ENCODE measurements at places on chromosomes 5 and 9.

DNA sequence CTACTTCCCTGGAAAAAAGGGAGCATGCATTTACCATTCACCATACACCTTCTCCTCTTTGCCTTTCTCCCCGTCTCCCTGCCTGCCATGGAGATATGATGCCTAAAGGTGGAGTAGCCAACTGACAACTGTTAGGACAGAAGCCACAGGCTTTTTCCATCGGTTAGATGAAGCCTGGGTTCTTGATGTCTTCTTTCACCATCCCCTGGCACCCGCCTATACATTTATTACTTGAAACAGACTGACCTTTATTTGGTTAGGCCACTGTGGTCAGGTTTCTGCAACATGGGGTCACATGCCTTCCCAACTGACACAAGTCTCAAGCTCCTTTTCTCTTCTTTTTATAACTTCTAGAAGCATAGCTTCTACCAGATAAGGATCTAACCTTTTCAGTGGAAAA lies 7.1 kb downstream of the LCP2 start:
- DNase-seq: no peak

DNA sequence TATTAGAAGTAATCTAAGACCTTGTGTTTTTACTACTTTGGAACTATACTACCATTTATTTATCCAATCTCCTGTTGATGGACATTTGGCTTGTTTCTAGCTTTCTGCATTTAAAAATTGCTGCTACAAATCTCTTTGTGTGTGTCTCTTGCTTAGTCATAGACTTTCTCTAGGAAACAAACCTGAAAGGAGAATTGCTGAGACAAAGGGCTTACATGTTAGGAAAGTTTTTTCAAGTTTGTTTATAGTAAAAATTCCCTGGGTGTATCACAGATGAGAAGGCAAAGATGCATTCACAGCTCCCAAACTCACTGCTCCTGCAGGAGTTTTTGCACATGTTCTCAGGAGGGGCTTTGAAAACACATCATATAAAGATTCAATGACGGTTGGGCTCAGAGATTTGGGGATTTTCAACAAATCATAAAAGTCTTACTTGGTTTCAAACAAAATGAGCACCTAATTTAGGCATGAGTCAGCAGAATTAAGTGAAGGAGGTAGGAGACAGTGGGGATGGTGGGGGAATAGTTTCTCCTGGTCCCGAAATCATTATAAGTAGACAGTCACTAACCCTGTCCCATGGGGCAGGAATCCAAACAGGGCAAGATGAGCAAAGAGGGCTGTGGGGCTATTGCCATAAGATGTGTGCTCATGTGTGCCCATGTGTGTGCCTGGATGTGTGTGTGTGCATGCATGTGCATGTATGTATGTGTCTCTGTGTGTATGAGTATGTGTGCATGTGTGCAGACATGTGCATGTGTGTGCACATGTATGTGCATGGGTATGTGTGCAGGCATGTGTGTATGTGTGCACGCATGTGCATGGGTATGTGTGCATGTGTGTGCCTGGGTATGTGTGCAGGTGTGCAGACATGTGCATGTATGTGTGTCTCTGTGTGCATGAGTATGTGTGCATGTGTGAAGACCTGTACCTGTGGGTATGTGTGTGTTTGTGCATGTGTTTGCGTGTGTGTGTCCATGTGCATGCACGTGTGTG lies 43.4 kb upstream of the S1PR3 start:
- DNase-seq: no peak

DNA sequence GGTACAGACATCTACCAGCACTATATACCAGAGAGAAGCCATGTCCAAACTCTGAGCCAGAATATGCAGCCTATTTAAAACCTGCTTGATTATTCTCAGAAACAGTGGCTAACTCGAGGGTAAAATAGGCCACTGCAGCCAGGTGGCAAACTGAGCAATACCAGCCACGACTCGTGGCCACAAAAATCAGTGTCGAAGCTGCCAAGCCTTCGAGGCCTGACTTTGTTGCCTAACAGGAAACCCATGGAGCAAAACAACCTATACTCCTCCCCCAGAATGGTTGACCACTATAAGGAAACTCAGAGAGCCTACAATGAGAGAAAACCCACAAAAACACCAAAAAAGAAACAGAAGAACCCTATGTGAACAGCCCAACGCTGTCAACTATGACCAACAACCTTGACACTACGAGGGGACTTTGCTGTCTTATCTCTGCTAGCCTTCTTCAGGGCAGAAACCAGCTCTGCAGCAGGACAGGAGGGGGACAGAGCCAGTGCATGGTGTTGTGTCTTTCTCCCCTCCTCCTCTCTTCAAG lies 133.8 kb downstream of the TMEM174 start:
- DNase-seq: no peak

GRCh38 chr5:120748474-120748873 lies 284.4 kb downstream of the PRR16 start:
- no peak for DNase-seq

DNA sequence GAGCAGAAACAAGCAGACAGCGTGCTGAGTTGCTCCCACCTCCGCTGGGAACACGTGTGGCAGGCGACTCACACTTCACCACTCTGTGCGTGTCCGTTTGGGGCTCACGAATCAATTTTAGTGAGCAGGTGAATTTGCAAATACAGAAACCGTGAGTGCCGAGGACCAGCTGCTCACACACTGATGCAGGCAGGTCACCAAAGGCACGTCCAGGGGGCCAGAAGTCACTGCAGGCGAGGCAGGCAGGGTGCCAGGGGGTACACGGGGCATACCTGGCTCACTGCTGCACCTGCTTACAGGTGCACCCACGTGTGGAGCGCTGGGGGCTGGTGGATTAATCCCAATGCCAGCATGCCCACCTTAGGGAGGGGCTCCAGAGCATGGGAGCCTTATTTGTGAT lies 68.8 kb downstream of the ZNF354C start:
- DNase-seq: no peak

DNA sequence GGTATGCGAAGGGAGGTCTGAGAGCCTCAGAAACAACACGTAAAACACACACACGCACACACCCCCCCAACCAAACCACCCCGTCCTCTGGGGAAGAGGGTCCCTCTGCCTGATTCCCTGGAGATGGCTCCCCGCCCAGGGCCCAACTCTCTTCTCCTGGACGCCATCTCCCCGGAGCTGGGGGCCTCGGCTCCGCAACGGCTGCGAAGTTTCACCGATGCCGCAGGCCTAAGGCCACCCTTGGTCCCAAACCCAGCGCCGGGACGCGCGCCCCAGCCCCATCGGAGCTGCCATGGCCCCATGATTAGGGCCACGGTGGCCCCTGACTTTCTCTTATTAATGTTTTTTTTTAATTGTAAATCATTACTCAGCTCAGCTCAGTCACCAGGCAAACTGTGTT lies 181.4 kb upstream of the TBCA start:
- no peak for DNase-seq

DNA sequence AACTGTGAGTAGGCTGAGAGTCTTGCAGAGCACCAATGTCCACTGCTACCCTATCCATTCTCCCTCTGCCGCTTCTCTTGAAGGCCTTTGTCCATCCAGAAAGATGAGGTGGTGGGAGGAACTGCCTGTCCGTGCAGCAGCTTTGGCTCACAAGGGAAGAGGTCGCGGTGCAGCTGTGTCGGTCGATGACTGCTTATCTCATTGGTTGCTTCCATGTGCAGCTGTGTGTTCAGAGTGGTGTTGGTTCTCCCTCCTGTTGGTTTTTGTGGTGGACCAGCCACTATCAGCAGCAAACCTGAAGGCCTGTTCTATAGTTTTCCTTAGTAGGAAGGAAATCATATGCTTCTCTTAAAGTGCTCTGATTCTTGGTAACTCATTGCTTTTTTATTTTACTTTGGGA lies 40.7 kb downstream of the SPTAN1 start:
- DNase-seq: no peak

DNA sequence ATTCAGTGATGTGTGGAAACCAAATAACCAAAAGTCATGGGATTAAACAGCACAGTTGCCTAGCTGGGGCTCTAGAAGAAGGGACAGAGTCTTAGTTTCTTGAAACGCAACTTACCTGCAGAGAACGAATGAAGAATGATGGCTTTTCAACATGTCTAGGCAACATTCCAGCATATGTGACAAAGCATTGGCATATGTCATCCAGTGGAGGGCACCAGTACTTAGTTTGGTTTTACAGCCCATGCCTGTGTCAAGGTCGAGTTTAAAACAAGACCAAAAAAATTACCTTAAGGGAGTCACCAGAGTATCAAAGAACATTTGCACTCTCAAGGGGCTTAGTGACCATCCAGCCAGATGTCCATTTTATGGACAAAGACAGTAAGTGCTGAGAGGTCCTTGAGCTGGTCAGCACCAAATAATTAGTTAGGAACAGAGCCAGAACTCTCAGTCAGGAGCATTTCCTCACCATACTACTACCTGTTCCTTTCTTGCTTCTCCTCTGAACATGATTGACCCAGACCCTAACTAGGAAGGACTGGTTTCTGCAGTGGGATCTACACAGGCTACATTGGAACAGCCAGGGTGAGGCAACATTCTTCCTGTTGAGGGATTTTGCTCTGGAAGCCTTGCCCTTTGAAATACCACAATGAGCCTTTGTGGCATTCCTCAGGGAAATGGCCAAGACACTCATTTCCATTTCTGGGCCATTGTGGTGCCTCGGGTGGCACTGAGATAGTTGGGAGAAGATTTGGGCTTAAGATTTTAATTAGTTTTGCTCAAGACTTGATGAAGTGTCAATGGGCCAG lies 75.4 kb upstream of the ANKH start:
- DNase-seq: no peak

DNA sequence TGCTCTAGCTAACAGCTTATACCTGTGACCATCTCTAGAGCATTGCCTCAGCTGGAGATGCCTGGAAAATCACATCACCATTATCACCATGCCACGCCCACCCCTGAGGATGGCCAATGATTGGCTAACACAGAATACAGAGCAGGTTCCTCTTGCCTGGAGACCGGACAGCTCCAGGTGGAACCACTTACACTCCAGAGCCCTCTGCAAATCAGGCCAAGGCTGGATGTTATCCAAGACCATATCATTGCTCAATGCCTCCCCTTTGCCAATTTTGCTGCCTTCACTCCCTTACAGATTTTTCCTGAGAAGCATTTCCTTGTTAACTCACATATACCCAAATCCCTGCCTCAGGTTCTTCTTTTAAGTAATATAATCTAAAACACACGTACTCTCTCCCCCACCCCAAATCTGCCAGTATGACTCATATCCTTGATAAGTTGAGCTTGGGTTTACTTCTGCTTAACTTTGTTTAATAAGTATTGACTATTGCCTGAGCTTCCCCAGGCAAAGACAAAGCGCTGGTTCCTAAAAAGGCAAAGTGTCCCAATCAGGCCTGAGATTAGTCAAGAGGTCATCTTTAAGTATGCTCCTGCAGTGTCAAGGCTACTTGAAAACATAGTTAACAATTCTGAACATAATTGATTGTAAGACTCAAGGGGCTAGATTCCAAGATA lies 309.6 kb downstream of the EPB41L4A start:
- DNase-seq: no peak

GRCh38 chr9:131892902-131893500 lies 153.1 kb upstream of the RAPGEF1 start:
- no peak for DNase-seq

DNA sequence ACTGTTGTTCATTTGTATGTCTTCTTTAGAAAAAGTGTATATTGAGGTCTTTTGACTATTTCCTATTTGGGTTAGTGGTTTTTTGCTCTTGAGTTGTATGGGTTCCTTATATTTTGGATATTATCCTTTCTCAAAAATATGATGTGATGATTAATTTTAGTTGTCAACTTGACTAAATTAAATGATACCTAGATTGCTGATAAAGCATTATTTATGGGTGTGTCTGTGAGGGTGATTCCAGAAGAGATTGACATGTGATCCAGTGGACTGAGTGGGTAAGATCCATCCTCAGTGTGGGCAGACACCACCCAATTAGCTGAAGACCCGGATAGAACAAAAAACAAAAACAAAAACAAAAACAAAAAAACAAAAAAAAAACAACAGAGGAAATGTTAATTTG lies 115.1 kb upstream of the KIF2A start:
- DNase-seq: no peak

Measured in activated B cell treated with CpG ODN at 0.5 μM for 24 hours (primary cell).